ENCODE measurements at places on chromosomes 12 and 14. TPM values are rescaled to one million over a fixed set of nuclear protein-coding genes. Genes with fewer than 3 reads are reported as not detected.

The PARP2 gene
- polyA plus RNA-seq: 8.7 TPM

The GALC gene
- polyA plus RNA-seq: 7.5 TPM

The OASL gene
- polyA plus RNA-seq: 2.2 TPM

The HRK gene
- 0.03 TPM for polyA plus RNA-seq

The HSPA2 gene
- polyA plus RNA-seq: 6.0 TPM

The KLHDC2 gene
- 46.4 TPM for polyA plus RNA-seq

The COX8C gene
- not detected for polyA plus RNA-seq

The FKBP4 gene
- 33.6 TPM for polyA plus RNA-seq

The JPH4 gene
- polyA plus RNA-seq: 0.79 TPM

The BICDL1 gene
- polyA plus RNA-seq: 7.4 TPM

The LUM gene
- 440 TPM for polyA plus RNA-seq

The DAO gene
- polyA plus RNA-seq: not detected
